ENCODE measurements at places on chromosomes 3 and 15.

GRCh38 chr3:106049821-106050220 is 181.0 kb upstream of the CBLB start:
- DNase-seq: no peak

GRCh38 chr3:77329116-77329515 is 289.2 kb downstream of the ROBO2 start:
- DNase-seq: no peak

- DNase-seq: no peak
Measured at GRCh38 chr3:115833074-115833473, 209.8 kb downstream of the GAP43 start.

- no peak for DNase-seq
Measured at GRCh38 chr15:71542836-71543235, 267.5 kb upstream of the NR2E3 start.
